Caki2 (cell line): ENCODE measurements at places on chromosomes 3 and 15. TPM values are rescaled to one million over a fixed set of nuclear protein-coding genes. Genes with fewer than 3 reads are reported as not detected.

Gene CLDN11
- total RNA-seq = 21.1 and 30.2 TPM in 2 replicates

Gene GABRR3
- not detected in 2 replicates for total RNA-seq

DNA sequence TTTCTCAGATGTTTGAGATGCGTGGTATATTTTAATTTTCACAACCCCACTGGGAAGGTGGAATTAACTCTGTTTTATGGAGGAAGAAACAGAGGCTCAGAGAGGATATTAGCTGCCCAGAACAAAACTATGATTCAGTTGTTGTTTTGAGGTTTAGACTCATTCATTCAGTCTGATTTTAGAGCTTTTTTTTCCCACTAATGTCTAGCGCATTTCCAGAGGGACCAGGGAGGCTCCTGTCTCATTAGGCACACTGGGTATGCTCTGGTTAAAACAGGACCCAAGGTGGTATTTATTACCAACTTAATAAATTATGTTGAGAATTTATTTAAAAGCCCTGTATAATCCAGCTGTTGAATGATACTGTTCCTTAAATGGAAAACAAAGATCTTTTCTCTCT lies 272.0 kb upstream of the RGMA start:
- no peak for DNase-seq

DNA sequence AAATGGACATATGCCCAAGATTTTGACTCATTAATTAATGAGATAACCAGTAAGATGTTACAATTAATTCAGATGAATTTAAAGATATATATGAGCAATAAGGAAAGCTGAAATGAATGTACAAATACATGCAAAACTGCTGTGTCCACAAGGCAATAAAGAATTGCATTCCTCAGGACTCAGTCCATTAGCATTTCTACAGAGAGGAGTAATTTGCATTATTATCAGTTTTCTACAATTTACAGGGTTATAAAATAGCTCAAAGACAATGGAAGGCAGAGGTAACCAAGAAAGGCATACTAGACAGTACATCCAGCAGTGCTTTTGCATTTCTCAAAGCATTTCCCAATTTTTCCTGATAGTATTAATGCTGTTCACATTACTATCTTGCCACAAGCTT lies 377.1 kb upstream of the GOLIM4 start:
- no peak for DNase-seq

GRCh38 chr3:40099871-40100270 lies 209.6 kb upstream of the EIF1B start:
- DNase-seq = no peak
